Stomach (tissue), 19 donors: ENCODE measurements at places on chromosomes 3 and 15.

- DNase-seq, result peak; percentile 40
Observed at GRCh38 chr3:141710888-141711616, 27.0 kb upstream of the RNF7 start.

GRCh38 chr3:17466028-17466427 lies 276.4 kb downstream of the TBC1D5 start:
- no peak for DNase-seq

GRCh38 chr3:149813367-149814281 lies 609 bp downstream of the RNF13 start:
- peak; percentile 75 for DNase-seq

DNA sequence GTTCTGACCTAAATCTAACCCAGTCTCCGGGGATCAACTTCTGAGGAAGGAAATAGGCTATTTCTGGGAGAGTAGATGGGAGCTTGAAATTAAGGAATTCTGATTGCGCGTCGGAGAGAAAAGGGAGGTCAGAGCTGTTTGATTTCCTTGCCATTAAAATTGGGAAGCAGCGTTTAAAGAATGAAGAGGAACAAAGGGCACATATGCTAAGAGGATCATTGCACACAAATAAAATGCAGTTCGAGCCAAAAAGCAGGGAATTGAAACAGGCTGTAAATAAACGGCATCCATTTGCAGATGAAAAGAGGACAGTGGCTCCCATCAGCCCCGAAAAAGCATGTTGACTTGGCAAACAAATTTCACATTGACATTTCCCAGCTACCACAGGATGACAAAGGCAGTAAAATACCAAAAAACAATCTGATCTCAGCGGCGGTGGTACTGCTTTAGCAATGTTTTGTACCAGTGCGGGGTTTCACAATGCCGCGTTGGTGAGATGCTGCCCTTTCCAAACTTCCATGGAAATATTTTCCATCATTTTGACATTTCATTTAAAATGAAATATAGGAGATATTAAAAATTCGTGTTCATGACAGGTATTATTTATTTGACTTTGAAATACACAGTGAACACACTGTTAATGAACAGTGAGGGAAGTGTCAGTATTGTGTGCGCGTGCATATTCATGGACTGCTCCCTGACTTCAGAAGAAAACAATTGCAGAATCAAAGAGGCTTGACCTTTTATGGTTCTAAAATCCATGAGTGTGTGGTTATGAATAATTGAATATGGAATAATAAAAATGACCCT lies 108.8 kb downstream of the SQOR start:
- no peak for DNase-seq

DNA sequence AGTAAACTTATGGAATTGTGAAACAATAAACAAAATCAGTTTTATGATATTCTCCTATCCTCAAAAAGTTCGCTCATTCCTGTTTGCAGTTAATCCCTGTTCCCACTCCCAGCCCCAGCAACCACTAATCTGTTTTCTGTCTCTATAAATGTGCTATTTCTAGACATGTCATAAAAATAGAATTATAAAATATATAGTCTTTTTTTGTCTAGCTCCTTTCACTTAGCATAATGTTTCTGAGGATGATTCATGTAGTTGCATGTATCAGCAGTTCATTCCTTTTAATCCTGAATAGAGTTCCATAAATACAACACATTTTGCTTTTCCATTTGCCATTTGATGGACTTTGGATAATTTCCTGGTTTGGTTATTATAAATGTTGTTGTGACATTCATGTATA lies 140.0 kb downstream of the KCNAB1 start:
- no peak for DNase-seq

- no peak for DNase-seq
Observed at GRCh38 chr15:84740691-84741090, 7.7 kb upstream of the ZNF592 start.

GRCh38 chr3:194556086-194557056 lies 69.6 kb upstream of the ATP13A3 start:
- DNase-seq, result no peak
